Endodermal cell (in vitro differentiated cells): ENCODE measurements at places on chromosomes 7 and 10.

DNA sequence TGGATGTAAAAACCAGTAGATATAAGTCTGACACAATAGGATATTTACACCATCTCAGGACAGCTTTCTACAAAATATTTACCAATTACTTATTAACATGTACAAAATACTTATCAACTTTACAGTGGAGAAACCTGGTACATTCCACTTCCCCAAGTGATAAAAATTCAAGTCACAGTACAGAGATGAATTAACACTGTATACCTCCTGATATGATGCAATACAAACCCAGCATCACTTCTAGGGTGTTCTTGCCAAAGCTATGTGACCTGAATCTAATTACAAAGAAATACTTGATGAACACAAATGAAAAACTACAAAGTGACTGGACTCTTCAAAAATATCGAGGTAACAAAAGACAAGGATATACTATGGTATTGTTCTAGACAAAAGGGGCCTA lies 156.4 kb upstream of the FGFR2 start:
- no peak for DNase-seq

DNA sequence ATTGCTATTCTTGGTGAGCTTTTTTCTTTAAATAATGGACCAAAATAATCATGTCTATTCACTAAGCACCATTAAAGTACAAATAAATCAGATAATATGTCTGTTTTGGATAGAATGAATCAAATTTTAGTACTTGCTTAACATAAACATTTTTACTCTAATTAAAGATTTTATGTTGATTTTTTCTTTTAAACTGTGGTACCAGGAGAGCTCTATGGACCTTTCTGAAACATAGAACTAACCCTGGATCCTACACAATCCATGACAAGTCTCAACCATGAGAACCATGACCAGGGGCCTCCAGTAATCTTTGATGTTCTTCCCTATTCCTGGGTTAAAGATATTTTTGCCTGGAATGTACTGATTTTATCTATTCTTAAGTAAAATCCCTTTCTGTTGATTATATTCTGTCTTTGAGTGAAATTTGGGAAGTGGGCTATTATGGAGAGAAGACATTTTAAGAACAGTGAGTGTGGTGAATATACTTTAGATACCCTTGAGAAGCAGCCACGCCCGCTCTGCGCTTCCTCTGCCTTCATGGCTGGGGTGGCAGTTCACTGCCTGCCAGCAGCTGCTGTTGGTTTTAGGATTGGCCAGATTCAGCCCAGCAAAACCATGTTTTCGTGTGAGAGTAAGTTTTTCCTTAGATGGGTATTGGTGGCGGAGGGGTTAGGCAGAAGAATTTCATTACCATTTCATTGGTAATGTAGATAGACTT lies 42.2 kb upstream of the BHLHA15 start:
- DNase-seq = no peak

DNA sequence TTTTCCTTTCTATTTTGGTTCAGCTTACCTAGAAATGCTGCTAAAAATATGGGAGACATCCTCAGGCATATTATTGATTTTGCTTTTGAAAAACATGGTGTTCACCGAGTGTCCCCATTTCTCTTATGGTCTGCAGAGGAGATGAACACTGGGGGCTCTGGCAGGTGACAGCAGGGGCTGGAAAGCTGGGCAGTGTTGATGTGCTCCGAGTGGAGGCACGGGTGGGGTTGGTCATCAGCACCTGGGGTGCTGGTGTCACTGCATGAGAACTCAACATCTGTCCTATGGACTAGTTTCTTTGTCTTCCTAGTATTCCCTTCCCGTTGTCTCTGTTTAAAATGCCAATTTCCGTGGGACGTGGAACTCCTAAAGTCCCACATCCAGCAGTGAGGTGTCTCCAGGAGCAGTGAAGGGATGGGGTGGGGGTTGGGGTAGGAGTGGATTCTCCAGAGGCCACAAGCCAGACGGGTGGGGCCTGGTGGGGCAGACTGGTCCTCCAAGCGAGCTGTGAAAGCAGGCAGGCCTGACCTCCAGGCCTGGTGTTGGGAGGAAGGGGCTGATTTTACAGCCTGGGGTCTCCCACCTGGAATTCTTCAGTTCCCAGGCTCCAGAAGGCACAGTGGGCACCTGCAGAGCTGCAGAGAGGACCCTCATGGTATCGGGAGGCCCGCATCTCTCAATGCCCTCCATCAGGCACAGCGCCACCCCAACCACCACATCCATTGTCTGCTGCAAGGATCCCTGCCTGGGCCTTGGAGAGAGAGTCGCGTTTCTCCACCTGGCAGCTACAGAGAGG lies 24.4 kb downstream of the ZNF775 start:
- no peak for DNase-seq

DNA sequence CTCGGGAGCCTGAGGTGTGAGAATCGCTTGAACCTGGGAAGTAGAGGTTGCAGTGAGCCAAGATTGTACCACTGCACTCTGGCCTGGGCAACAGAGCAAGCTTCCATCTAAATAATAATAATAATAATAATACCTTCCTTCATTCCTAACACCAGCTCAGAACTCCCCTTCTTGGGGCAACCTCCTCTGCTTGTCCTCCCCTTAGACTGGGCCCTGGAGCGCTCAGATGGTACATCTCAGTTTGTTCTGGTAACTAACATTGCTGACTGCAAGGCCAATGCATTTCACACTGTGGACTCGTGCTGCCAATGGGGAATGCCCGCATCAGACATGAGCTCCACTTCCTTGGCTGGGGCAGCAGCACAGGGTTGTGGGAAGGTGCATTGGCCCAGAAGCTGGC lies 77.6 kb downstream of the C10orf105 start:
- DNase-seq = no peak

DNA sequence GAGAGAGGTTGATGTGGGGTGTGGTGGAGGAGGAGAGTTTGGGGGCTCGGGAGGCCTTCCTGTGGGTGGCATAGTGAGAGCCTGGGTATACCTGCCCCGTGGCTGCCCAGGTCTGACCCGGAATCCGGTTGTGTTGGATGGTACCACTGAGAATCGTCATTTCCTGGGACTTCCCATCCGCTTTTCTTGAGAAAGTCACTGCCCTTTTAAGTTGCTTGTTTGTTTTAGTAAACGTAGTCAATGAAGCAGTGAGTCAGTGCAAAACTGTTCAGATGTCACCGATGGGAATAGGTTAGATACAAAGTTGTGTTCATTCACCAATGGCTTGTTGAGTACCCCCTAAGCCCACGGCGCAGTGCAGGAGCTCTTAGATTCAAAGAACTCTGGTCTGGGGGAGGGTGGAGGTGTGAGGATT lies 285.8 kb downstream of the CAMK1D start:
- DNase-seq = no peak

DNA sequence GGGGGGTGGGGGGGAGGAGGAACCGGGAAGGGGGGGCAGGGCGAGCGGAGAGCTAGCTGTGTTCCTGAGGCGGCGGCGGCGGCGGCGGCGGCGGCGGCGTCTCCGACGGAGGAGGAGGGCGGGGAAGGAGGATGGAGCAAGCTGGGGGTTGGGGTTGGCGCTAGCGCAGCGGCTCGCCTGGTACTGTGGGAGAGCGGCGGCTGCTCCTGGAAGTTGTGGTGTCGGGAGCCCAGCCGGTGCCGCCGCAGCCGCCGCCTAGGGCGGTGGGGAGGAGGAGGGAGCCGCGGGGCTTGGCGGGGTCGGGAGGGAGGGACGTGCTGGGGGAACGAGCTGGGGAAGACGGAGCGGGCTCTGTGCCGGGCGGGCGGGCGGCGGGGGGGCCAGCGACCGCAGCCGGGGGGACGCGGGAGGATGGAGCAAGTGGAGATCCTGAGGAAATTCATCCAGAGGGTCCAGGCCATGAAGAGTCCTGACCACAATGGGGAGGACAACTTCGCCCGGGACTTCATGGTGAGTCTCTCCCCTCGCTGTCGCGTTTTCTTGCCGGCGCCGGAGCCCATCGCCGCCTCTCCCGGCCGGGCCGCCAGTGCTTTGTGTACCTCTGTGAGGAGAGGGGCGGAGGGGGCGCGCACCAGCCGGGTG lies at the start of gene PTPN12:
PTPN12 (plus strand) TSS at position 160 of the 642 bp plus-strand sequence; CDS start at position 412, 252 bp downstream.
- no peak for DNase-seq

DNA sequence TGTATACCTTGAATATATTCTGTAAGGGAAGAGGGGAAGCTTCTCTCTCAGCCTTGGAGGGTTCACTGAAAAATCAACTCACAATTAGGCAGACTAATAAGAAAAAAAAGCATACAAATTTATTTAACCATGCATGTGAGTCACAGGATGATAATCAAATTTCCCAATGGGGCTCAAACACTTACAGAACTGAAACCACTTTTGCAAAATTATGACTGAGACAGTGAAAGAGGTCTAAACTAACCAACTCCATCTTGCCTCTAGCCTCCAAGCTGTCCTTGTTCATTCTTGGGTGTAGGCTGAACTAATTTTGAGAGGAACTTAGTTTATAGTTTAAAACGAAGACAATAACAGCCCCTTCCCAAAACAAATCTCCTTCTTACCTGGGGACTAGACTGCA lies 618.3 kb upstream of the AUTS2 start:
- DNase-seq = no peak

- no peak for DNase-seq
Observed at GRCh38 chr10:106224676-106225075, 939.8 kb downstream of the SORCS1 start.

- DNase-seq = no peak
Observed at GRCh38 chr10:49498425-49498824, 40.5 kb downstream of the ERCC6 start.

DNA sequence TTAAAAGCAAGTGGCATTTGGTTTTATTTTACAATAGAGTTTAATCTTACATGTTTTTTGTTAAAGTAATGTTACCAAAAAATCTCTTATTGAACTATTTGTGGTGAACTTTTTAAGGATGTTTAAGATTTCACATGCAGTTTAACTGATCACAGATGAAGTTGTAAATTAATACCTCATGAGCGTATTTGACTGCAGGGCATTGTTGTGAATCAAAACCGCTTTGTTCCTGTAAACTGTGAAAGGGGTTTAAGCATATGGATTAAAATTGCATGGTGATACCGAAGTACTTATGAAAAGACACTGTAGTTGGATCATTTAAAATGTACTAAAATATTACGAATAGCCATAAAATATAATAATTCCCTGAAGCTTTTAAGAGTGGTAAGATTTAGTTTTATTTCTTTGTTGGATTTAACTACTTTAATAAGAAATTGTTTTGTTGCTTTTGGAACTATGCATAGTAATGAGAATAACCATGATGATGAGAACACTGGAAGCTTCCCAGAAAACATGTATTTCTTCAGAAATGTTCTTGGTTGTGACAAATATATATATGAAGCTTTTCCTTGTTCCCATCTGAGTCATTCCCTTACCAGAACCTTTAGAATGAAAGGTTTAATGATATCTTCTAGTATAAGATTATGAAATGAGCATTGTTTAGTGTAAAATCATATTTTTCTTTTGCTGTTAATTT lies 131.3 kb downstream of the ADK start:
- DNase-seq = no peak

DNA sequence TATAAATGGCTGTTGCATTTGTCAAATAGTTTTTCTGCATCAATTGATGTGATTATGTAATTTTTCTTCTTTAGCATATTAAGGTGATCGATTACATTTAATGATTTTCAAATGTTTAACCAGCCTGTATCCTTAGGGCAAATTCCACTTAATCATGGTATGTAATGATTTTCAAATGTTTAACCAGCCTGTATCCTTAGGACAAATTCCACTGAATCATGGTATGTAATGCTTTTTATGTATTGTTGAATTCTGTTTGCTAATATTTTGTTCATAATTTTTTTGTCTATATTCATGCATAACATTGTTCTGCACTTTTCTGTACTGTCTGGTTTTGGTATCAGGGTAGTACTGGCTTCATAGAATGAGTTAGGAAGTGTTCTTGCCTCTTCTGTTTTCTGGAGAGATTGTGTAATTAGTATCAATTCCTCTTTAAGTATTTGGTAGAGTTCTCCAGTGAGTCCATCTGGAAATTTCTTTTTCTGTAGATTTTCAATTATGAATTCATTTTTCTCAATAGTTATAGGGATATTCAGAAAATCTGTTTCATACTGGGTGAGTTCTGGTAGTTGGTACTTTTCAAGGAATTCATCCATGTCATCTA lies 393.2 kb upstream of the FOXK1 start:
- no peak for DNase-seq

DNA sequence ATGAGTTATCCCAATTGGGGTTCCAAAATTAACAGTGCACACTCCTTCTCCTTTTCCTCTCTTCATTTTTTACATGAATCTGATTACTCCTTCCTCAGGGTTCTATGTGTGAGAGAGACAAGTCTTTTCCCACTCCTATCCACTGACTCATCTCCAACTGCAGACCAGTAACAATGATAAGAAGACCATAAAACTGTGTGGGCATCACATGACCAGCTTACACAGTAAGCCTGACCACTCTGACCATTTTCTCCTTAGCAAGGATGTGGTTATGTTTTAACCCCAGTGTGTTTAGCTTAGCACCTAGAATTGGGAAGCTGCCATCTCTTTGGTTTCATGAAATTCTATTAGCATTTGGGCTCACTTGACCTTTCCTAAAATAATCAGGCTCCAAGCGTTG lies 145.0 kb upstream of the CALCR start:
- DNase-seq = no peak

GRCh38 chr7:81882086-81882485 lies 112.2 kb upstream of the HGF start:
- DNase-seq = no peak

DNA sequence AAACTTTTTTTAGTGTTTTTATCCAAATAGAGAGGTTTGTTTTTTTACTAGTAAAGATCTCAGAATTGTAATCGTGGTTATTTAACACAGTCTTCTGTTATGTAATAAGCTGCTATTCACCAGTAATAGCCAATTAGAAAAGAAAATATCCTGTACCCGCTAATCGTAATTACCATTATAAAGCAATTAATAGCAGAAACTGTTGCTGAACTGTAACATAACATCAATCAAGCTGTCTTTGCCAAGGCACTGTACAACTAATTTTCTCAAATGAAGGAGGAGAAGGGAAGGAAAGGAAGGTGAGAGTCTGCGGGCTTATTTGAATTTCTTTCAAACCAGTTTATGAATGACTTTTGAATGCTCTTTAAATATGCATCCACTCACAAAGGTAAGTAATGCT lies 9.3 kb downstream of the ZNF277 start:
- DNase-seq = no peak
